ENCODE measurements at places on chromosomes 5 and 9.

GRCh38 chr5:1312993-1313833, 18.3 kb upstream of the TERT start:
- DNase-seq: peak; percentile 62

GRCh38 chr9:98778711-98779530, 17.4 kb downstream of the ANKS6 start:
- DNase-seq: peak; percentile 90

DNA sequence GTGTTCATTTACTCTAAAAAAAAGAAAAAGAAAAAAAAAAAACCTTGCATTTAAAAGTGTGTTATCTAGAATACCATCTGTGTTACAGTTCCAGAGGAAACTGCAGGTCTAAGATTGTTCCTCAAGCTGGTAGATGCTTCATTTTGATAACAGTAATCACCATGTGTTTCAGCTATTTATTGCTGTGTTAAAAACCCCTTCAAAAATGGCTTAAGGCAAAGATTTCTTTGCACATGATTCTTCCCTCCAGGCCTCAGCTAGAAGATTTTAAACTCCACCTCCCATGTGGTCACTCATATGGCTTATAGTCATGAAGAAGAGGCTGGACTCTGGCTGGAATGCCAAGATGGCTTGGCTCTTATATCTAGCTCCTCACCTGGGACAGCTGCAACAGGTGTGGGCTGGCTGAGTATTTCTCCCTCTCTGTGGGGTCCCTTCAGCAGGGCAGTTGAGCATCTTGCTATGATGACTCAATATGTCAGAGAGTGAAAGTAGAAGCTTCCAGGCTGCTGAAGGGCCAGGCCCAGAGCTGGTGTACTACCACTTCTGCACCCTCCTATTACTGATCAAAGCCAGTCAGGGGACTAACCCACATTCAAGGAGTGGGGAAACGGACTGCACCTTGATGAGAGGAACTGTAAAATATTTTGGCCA, 920.4 kb upstream of the DMAC1 start:
- no peak for DNase-seq

GRCh38 chr5:176739461-176740051, 70.8 kb upstream of the UNC5A start:
- no peak for DNase-seq

DNA sequence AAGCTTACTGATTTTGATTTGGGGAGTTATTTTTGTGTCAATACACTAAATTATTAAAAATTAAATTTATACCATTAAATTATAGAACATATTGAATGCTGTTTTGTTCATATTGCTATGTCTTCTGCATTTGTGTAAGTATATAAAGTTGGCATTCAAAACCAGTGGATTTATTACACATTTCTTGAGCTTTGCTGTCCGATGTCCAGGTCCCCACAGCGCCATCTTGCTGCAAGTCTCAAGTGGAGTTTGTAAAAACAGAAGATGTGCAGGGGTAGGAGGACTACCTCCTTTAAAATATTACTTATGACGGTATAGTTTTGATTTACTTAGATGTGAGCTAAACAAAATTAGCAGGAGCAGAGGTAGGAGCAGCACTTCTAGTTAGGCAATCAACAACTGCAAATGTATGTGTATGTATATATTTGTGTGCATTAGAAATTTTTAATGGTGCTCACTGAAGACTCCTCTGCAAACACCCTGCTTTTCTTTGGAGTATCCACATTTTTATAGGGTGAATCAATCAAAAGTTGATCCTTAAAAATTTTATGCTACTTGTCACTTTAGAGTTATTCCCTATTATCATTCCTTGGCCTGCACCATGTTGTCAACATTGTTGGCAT, 37.4 kb downstream of the CPEB4 start:
- DNase-seq: peak; percentile 60

- no peak for DNase-seq
These were observed 810.3 kb downstream of the BRINP1 start for GRCh38 chr9:118558891-118559290.

DNA sequence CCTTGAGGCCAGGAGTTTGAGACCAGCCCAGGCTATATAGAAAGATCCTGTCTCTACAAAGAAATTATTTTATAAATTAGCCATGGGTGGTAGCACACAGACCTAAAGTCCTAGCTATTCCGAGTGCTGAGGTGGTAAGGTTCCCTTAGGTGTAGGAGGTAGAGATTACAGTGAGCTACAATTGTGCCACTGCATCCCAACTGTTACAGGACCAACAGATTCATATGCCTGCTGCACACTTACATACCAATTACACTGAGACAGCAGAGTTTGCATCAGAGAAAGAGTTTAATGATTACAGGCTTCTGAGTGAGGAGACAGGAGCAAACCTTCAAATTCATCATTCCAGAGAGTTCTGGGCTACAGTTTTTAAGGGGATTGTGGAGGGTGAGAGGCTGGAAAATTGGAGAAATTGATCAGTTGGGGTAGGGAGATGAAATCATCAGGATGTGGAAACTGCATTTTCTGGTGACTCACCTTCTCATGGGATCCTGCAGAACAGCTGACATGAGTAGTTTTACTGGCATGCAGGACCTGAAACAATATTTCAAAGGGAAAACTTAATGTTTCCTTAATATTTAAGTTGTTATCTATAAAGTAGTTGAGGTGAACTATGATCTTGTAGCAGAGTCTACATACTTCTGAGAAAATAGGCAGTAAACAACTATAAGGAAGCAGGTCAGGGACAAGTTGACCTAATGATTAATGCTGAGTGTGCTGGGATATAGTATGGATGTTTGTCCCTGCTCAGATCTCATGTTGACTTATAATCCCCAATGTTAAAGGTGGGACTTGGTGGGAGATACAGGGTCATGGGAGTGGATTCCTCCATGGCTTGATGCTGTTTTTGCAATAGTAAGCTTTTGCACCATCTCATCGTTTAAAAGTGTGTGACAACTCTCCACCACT, 54.7 kb downstream of the ANXA2R start:
- peak; percentile 25 for DNase-seq

- no peak for DNase-seq
These were observed 314.5 kb downstream of the ADGRV1 start for GRCh38 chr5:90873033-90873517.
